ENCODE measurements at places on chromosomes 11 and 22. TPM values are rescaled to one million over a fixed set of nuclear protein-coding genes. Genes with fewer than 3 reads are reported as not detected.

CD248 gene
- polyA plus RNA-seq = 8.9 TPM

HOATZ gene
- not detected for polyA plus RNA-seq

PTPMT1 gene
- 38.7 TPM for polyA plus RNA-seq

APOA4 gene
- polyA plus RNA-seq = 0.44 TPM

TSGA10IP gene
- not detected for polyA plus RNA-seq

ME3 gene
- polyA plus RNA-seq = 5.1 TPM

GGTLC2 gene
- polyA plus RNA-seq = not detected

OR5P2 gene
- polyA plus RNA-seq = not detected

MYBPC3 gene
- polyA plus RNA-seq = 0.01 TPM

GLYATL2 gene
- polyA plus RNA-seq = not detected

MRPL21 gene
- 108 TPM for polyA plus RNA-seq

KRTAP5-2 gene
- polyA plus RNA-seq = not detected

ALDH3B1 gene
- polyA plus RNA-seq = 1.8 TPM

ATF4 gene
- polyA plus RNA-seq = 1,006 TPM

APOA5 gene
- not detected for polyA plus RNA-seq

SMIM35 gene
- not detected for polyA plus RNA-seq

ZNF280B gene
- polyA plus RNA-seq = 0.06 TPM

IGSF9B gene
- polyA plus RNA-seq = 0.56 TPM

PIH1D2 gene
- 3.0 TPM for polyA plus RNA-seq

SEC14L6 gene
- not detected for polyA plus RNA-seq

GVQW3 gene
- polyA plus RNA-seq = 0.30 TPM

All from psoas muscle (tissue), 8 donors.